ENCODE measurements at places on chromosomes 6 and 20. TPM values are rescaled to one million over a fixed set of nuclear protein-coding genes. Genes with fewer than 3 reads are reported as not detected.

- peaks cover 25% of the 10 kb centered on the region for H3K4me1 ChIP-seq
- H3K36me3 ChIP-seq, result peaks cover 5% of the 10 kb centered on the region
- no peak overlapping the region for H3K27ac ChIP-seq
- no peak for DNase-seq
- no peaks in the 10 kb centered on the region for H3K27me3 ChIP-seq
- no peak overlapping the region for H3K4me3 ChIP-seq
Observed at GRCh38 chr6:119259027-119259426, 90.5 kb downstream of the MAN1A1 start.

- no peaks in the 10 kb centered on the region for H3K27me3 ChIP-seq
- no peak for DNase-seq
- no peaks in the 10 kb centered on the region for H3K4me1 ChIP-seq
- H3K4me3 ChIP-seq, result no peak overlapping the region
- no peaks in the 10 kb centered on the region for H3K36me3 ChIP-seq
- H3K27ac ChIP-seq, result no peak overlapping the region
Observed at GRCh38 chr20:31897541-31897940, 27.1 kb downstream of the TTLL9 start.

- H3K27me3 ChIP-seq, result peaks cover 3% of the 10 kb centered on the region
- H3K4me3 ChIP-seq, result no peak overlapping the region
- H3K36me3 ChIP-seq, result no peaks in the 10 kb centered on the region
Observed at GRCh38 chr20:13041574-13042457, 33.0 kb downstream of the SPTLC3 start.

- H3K4me1 ChIP-seq, result no peaks in the 10 kb centered on the region
- H3K27me3 ChIP-seq, result peaks cover 9% of the 10 kb centered on the region
- no peak overlapping the region for H3K4me3 ChIP-seq
- no peak overlapping the region for H3K27ac ChIP-seq
- no peak for DNase-seq
- H3K36me3 ChIP-seq, result no peaks in the 10 kb centered on the region
Observed at GRCh38 chr6:63926258-63926780, 290.7 kb downstream of the PHF3 start.

DNA sequence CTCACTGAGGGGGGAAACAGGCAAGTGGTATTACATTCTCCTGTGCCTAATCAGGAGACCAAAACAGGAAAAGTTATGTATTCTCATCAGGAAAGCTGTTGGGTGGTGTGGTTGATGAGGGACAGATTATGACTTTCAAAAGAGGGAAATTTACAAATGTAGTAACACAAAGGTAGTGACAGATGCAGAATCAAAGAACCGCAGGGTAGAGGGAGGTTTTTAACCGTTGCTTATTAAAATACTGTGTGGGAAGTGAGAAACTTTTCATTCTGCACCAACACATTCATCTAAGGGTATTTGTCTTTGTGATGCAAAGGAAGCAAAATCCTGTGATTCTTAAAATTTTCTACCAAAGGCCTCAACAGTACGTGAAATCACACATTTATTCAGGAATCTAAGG is 288.2 kb upstream of the MAN1A1 start:
- no peak overlapping the region for H3K27ac ChIP-seq
- H3K36me3 ChIP-seq, result no peaks in the 10 kb centered on the region
- H3K4me3 ChIP-seq, result no peak overlapping the region

- no peak for DNase-seq
- H3K27ac ChIP-seq, result no peak overlapping the region
- H3K4me1 ChIP-seq, result no peaks in the 10 kb centered on the region
- no peak overlapping the region for H3K4me3 ChIP-seq
Observed at GRCh38 chr6:66662721-66663507, 955.9 kb upstream of the EYS start.

DNA sequence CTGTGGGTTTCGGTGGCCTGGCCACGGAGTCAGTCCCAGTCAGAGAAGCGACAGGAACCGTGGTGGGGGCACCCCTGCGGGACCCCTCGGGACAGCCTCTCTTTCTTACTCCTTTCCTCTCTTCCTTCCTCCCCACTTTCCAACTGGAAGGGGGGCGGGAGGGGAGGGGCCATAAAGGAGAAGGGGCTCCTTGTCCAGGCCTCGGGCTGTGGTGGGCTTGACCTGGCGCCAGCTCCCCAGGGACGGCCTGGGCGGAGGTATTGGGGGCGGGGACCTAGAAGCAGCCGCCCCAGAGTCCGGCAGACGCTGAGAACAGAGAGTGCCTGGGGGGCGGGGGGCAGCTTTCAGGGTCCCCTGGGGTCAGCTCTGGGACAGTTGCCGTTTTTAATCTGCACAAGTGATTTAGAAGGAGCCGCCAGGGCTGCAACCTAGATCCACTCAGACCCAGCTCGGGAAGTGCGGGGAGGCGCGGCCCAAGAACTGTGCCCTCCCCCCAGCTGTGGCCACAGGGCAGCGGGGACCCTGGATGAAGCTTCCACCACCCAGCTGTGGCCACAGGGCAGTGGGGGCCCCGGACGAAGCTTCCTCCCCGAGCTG is 6.4 kb upstream of the ABHD16B start:
- H3K36me3 ChIP-seq, result no peaks in the 10 kb centered on the region
- no peak overlapping the region for H3K27ac ChIP-seq
- H3K4me3 ChIP-seq, result no peak overlapping the region
- H3K4me1 ChIP-seq, result peaks cover 40% of the 10 kb centered on the region

DNA sequence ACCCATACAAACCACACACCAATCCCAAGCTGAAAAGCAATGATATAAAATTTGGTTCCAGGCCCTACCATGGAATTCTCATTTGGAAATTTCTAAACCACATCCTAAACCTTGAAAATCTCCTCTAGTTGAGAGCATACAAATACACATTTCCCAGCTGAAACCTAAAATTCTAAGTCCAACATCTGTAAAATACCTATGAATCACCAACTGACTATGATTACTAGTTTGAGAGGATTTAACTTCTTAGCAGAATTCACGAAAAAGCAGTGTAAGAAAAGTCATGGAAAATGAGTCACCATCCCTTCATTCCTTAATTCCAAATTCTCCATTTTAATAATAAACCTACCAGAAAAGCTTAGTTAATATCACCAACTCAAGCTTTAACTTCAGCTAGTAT is 15.4 kb downstream of the RANBP9 start:
- no peak overlapping the region for H3K4me3 ChIP-seq
- H3K4me1 ChIP-seq, result peaks cover 73% of the 10 kb centered on the region
- no peak for DNase-seq
- peak overlapping the region; percentile 28 for H3K27ac ChIP-seq
- H3K27me3 ChIP-seq, result no peaks in the 10 kb centered on the region

GRCh38 chr6:163776906-163777686 is 362.6 kb downstream of the QKI start:
- H3K4me1 ChIP-seq, result no peaks in the 10 kb centered on the region
- no peaks in the 10 kb centered on the region for H3K36me3 ChIP-seq
- H3K27me3 ChIP-seq, result peaks cover 9% of the 10 kb centered on the region
- H3K27ac ChIP-seq, result no peak overlapping the region
- no peak overlapping the region for H3K4me3 ChIP-seq

GRCh38 chr6:13328875-13329183 is 492 bp upstream of the TBC1D7 start:
- H3K4me3 ChIP-seq, result peak overlapping the region; percentile 95
- H3K27me3 ChIP-seq, result no peaks in the 10 kb centered on the region
- H3K4me1 ChIP-seq, result peaks cover 18% of the 10 kb centered on the region
- peak overlapping the region; percentile 93 for H3K27ac ChIP-seq
- no peak for DNase-seq

DNA sequence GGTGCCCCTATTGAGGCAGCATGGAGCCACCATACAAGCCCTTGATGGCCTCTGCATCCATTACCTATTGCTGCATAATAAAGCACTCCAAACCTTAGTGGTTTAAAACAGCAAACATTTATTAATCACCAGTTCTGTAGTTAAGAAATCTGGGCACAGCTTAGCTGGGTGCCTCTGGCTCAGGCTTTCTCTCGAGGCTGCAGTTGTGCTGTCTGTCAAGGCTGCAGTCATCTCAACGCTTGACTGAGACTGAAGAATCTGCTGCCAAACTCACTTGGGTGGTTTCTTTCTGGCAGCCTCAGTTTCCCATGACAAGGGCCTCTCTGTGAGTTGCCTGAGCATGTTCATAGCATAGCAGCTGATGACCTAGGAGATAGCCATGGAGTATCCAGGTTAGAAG is 207.4 kb upstream of the LRFN2 start:
- no peak overlapping the region for H3K4me3 ChIP-seq
- peaks cover 17% of the 10 kb centered on the region for H3K4me1 ChIP-seq
- H3K27me3 ChIP-seq, result no peaks in the 10 kb centered on the region
- no peaks in the 10 kb centered on the region for H3K36me3 ChIP-seq

Gene ALDH8A1
- 0.24 TPM for total RNA-seq

Gene LCA5
- 0.22 TPM for total RNA-seq

Gene ZNF217
- 38.3 TPM for total RNA-seq

Gene CCR6
- total RNA-seq, result 0.31 TPM

Gene ADTRP
- total RNA-seq, result 52.1 TPM

Gene KHDC1
- 1.6 TPM for total RNA-seq

Gene ANGPT4
- not detected for total RNA-seq
